ENCODE measurements at places on chromosomes 2 and 18. TPM values are rescaled to one million over a fixed set of nuclear protein-coding genes. Genes with fewer than 3 reads are reported as not detected.

GRCh38 chr18:31576670-31577069 lies 15.0 kb upstream of the TTR start:
- DNase-seq: no peak

ANKRD39 gene
- polyA plus RNA-seq: 10.2 TPM

DNA sequence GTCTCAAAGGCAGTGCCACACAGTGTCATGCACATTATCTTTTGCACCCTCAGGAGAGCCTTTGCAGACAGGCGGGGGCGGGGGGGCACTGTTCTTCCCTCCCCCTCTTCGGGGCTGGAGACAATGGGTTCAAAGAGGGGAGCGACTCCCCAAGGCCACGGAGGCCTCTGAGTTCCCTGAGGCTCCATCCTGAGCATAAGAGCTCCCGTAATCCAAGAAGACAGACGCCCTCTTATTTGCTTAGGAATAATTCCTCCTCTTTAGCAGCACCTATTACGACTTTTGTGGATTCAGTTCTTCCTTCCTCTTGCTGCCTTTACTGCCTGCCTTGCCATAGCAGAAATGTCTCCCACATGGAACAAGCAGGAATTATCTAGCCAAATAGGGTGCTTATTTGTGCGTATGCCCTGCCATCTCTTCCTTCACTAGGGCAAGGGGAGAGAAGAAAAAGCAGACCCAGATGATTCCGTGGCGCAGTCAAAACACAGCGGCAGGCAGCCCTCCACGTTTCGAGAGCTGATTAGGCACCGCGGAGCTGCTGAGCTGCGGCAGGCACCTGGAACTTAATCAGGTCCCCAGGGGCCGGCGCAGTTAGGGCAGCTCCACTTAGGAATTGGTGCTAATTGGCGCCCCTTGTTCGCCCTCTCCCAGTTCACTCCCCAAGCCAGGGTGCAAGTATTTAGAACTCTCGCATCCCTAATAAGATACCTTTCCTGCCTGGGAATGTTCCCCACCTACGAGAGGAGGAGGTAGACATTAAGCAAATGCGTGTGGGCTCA lies 233.4 kb upstream of the MYT1L start:
- no peak for DNase-seq

DNA sequence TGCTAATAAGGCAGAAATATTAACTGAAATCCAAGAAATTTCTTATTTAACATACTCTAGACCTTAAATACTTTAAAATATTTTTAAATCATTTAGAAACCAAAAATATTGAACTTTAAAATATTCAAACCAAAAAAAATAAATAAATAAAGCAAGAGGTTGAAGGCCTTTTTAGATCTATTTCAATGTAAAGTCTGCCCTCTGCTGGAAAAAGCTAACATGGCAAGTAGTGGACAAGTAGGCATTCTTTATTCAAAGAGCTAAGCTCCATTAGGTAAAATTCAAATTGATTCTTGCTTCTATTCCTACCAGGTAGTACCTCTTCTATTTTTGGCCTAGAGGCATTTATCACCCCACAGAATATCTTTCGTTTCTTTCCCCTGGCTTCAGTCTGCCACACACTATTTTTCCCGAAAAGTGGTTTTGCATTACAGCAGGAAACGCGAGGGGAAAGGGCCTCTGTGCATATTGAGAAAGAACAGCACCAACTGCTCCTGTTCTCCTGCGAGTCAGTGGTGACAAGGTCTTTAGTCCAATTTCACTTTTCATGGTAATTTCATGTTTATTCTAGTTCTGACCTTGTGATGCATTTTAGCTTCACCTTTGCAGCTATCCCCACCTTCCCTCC lies 20.4 kb downstream of the IFIH1 start:
- peak; percentile 51 for DNase-seq

DNA sequence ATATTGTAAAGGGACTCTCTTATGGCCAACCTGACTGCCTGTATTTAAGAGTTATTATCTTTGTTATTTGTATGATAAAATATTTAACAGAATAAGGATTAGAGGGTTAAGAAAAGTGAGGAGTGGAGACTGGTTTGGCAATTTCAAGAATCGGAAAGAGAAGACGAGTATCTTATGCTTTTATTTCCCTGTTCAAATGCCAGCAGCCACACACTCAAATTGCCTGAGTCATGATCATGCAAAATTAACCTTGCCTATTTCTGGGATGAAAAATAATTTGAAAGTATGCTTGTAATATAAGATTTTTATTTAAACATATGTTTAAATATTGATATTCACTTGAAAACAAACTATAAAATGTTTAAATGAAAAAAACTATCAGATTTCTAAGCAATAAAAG lies 188.6 kb downstream of the CD226 start:
- DNase-seq: no peak

GRCh38 chr2:232530626-232531260 lies 4.8 kb downstream of the CHRND start:
- no peak for DNase-seq

DNA sequence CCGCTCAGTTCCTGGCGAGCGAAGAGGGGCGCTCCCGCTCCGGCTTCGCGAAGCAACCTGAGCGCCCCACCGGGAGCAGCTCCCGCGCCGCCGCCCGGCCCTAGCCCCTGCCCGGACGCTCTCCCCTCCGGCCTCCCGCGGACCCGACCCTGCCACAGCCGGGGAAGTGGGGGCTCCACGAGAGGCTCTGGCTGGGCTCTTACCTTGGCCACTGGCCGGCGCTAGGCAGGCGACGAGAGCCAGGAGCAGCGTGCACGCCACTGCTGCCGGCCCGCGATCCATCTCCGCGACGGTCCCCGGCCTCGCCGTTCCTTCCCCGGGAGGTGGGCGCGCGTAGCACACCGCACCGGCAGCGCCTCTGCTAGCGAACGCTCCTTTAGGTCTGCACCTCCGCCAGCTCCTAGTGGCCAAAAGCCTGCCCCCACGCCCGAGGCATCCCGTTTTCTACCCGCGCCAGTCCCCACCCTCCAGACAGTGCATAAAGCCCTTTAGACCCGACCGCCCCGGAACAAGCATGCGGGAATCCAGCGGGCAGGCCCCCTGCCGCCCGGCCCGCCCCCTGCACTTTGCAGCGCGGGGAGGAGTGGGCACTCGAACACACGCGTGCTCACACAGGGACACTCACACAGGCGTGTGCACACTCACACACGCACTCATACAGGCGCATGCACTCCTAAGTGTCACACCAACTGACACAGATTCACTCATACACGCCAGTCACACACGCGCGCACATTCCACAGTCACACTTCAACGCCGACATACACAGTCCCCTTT lies at the start of gene LRP2:
Gene LRP2 (minus strand): TSS at position 417 of the 776 bp plus-strand sequence. CDS start 135 bp downstream, at position 282.
- DNase-seq: peak; percentile 25

- DNase-seq: no peak
These were observed 107.4 kb upstream of the LRRTM4 start for GRCh38 chr2:77629539-77629938.

GKN1 gene
- not detected for polyA plus RNA-seq

DSC3 gene
- polyA plus RNA-seq: 0.19 TPM

DNA sequence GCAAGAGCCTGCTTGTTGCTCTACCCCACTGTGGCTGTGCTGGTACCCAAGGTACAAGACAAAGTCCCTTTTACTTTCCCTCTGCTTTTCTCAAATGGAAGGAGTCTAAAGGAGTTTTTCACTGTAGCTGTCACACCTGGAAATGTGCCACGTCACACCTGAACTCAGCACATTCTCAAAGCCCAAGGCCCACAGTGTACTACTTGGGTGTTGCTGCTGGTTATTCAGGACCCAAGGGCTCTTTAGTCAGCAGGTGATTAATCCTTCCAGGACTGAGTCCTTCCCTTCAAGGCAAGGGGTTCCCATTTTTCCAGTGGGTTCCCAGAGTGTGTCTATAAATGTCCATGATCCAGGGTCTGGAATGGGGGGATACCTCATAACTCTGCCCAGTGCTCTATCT lies 63.2 kb upstream of the STK39 start:
- DNase-seq: no peak

DNA sequence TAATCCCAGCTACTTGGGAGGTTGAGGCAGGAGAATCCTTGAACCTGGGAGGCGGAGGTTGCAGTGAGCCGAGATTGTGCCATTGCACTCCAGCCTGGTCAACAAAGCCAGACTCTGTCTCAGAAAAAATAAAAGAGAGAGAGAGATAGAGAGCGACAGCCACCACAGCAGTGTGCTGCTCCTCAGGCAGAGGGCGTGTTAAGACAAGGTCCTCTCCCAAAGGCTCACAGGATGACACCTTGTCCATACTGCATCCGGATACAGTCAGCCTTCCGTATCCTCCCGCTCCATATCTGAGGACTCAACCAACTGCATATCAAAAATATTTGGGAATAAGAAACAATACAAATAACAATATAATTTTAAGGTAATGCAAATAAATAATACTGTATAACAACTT lies 20.1 kb downstream of the ARL4C start:
- DNase-seq: no peak

- no peak for DNase-seq
These were observed 40.2 kb downstream of the ONECUT2 start for GRCh38 chr18:57475408-57475807.

METTL8 gene
- polyA plus RNA-seq: 8.6 TPM

GRCh38 chr2:153287109-153287801 lies 191.3 kb downstream of the RPRM start:
- no peak for DNase-seq

CD226 gene
- polyA plus RNA-seq: 3.5 TPM

DNA sequence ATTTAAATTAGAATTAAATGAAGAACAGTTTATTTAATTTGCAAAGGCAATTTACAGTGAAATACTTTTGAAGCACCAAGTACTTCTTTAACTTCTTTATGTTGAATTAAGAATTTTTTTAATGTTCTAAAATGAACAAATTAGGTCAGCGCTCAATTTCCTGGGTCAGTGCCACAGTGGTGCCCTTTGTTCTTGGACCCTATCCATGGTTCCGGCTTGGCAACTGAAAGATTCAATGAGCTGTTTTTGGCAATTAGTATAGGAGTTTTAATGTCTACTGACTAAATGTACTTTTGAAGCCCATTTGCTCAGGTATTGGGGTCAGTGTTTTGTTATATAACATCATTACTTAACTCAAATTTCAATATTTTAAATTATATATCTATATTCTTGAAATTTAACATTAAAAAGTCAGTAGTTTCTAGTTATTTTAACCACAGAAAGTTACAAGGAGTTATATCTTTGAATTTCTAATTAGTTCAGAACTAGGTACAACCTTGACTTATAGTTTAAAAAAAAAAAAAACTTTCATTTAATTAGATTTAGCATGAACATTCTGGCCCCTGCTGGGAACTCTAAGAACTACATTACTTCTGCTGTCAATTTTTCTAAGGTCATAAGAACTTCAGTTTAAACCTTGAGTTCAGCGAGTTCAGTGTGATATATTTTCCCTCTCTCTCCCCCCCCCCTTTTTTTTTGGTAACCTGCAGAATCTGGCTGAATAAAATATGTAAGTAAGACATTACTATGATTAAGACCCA lies 7.6 kb upstream of the MSTN start:
- peak; percentile 41 for DNase-seq

GRCh38 chr2:191970867-191971266 lies 124.0 kb upstream of the CAVIN2 start:
- DNase-seq: no peak

GRCh38 chr18:46542545-46542944 lies 114.5 kb downstream of the LOXHD1 start:
- peak; percentile 9 for DNase-seq
